ENCODE measurements at places on chromosomes 11 and 22. TPM values are rescaled to one million over a fixed set of nuclear protein-coding genes. Genes with fewer than 3 reads are reported as not detected.

GRCh38 chr11:14480716-14481115, 18.9 kb downstream of the COPB1 start:
- H3K4me3 ChIP-seq: no peak overlapping the region
- H3K36me3 ChIP-seq: peaks cover 36% of the 10 kb centered on the region
- peak overlapping the region; percentile 69 for H3K27ac ChIP-seq
- peaks cover 12% of the 10 kb centered on the region for H3K4me1 ChIP-seq
- DNase-seq: no peak

- peaks cover 5% of the 10 kb centered on the region for H3K27me3 ChIP-seq
- no peak overlapping the region for H3K4me3 ChIP-seq
- no peak overlapping the region for H3K27ac ChIP-seq
- H3K36me3 ChIP-seq: peaks cover 20% of the 10 kb centered on the region
- DNase-seq: no peak
Measured at GRCh38 chr22:36223504-36223903, 15.8 kb downstream of the APOL2 start.

ZNF215 gene
- total RNA-seq: 0.57 TPM

TENM4 gene
- total RNA-seq: not detected

DNA sequence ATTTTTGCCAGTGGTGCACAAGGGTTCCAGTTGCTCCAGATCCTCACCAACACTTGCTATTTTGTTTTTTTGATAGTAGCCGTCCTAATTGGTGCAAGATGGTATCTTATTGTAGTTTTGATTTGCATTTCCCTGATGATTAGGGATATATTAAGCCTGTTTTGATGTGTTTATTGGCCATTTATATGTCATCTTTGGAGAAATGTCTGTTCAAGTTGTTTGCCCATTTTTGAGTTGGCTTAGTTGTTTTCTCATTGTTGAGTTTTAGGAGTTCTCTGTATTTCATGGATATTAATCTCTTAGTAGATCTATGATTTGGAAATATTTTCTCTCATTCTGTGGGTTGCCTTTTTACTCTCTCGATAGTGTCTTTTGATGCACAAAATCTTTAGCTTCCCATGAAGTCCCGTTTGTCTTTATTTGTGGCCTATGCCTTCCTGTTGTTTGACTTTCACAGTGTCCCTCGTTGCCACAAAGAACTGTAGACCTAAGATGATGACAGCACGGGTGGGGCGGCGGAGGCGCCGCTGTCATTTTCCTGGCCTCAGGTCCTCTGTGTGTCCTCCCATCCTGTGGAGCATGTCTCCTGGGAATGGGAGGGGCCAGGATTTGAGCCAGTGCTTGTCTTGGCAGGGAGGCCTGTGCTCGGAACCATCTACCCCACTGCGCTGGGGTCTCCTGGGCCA, 33.5 kb downstream of the LRP5 start:
- DNase-seq: no peak
- H3K27me3 ChIP-seq: no peaks in the 10 kb centered on the region
- H3K4me3 ChIP-seq: no peak overlapping the region
- peaks cover 6% of the 10 kb centered on the region for H3K4me1 ChIP-seq
- no peaks in the 10 kb centered on the region for H3K36me3 ChIP-seq

MAPK11 gene
- total RNA-seq: 23.1 TPM

- no peaks in the 10 kb centered on the region for H3K27me3 ChIP-seq
- DNase-seq: no peak
- peaks cover 2% of the 10 kb centered on the region for H3K4me1 ChIP-seq
Measured at GRCh38 chr11:126048197-126048596, 14.5 kb downstream of the CDON start.

GRCh38 chr11:47533690-47534151, 19.2 kb downstream of the CELF1 start:
- no peak for DNase-seq
- no peak overlapping the region for H3K4me3 ChIP-seq
- H3K27ac ChIP-seq: no peak overlapping the region
- no peaks in the 10 kb centered on the region for H3K27me3 ChIP-seq

PPP2R5B gene
- total RNA-seq: 9.7 TPM

OR8D1 gene
- total RNA-seq: not detected

DNA sequence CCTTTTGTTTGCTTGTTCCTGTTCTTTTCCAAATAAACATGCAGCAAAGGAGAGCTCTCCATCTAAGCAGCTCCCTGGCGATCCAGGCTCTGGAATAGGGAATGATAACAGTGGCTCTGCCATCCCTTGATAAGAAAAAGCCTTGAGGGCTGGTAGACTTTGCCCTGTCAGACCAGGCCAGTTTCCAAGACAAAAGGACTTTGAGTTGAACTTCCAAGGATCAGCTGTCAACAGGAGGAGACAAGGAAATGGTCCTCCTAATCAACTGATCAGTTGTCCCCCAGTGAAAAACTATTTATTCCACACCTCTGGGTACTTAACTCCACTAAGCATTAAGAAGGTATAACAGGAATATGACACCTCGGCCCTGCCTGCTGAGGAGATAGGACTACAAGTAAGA, 127.8 kb downstream of the PARVA start:
- no peak overlapping the region for H3K27ac ChIP-seq
- no peak overlapping the region for H3K4me3 ChIP-seq
- no peaks in the 10 kb centered on the region for H3K27me3 ChIP-seq
- no peaks in the 10 kb centered on the region for H3K36me3 ChIP-seq

OR52J3 gene
- total RNA-seq: not detected

OR6T1 gene
- total RNA-seq: not detected

ARHGAP8 gene
- 0.88 TPM for total RNA-seq

DNA sequence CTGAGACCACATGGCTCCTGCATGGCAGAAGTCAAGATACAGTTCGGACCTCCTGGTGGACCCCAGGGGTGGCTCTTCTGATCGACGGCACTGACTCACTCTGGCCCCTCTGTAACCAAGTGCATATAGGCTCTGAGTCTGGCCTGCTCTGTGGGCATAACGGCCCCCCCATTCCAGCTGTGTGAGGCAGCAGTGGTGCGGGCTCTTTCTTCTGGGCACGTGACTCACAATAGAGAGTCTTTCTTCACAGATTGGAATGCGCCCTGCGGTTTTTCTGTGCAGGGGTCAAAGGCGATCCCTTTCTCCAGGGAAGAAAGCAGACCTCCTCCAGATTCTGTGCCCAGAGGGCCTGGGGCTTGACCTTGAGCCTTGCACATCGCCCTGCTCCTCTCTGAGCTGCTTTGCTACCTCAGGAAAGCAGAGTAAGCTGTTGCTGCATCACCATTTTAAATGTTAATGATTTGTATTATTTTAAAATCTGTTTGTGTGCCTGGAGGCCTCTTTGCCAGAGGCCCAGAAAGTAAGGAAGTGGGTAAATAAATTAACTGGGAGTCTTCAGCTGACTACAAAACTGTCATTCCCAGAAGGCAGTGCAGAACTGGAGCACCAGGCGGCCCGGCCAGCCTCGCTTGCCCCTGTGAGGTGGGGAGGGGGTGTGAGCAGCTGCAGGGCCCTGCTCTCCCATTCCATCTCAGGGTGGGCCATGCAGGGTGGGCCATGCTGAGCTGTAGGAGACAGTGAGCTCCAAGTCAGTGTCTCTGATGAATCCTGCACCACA, 199.0 kb downstream of the GRIK4 start:
- no peaks in the 10 kb centered on the region for H3K36me3 ChIP-seq
- H3K4me3 ChIP-seq: no peak overlapping the region
- H3K4me1 ChIP-seq: peaks cover 6% of the 10 kb centered on the region

DNA sequence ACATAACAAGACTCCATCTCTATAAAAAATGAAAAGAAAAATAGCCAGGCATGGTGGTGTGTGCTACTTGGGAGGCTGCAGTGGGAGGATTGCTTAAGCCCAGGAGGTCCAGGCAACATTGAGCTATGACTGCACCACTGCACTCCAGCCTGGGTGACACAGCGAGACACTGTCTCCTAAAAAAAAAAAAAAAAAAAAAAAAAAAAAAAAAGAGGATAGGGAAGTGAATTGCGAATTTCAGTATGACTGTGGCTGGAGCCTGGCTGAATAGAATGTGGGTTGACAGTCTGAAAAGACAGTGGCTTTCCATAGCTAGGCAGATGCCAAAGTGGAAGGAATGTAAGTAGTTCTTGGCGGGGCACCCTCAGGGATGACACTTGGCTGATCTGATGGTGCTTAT, 6.4 kb upstream of the LDHAL6A start:
- no peak overlapping the region for H3K4me3 ChIP-seq
- no peaks in the 10 kb centered on the region for H3K36me3 ChIP-seq
- H3K27me3 ChIP-seq: peaks cover 2% of the 10 kb centered on the region
- H3K4me1 ChIP-seq: no peaks in the 10 kb centered on the region
- no peak overlapping the region for H3K27ac ChIP-seq

PATE4 gene
- not detected for total RNA-seq

GRCh38 chr11:396511-396947, 2.5 kb downstream of the PKP3 start:
- H3K4me1 ChIP-seq: no peaks in the 10 kb centered on the region
- H3K4me3 ChIP-seq: no peak overlapping the region
- H3K36me3 ChIP-seq: no peaks in the 10 kb centered on the region
- H3K27me3 ChIP-seq: no peaks in the 10 kb centered on the region
- no peak for DNase-seq

- no peaks in the 10 kb centered on the region for H3K27me3 ChIP-seq
- peak; percentile 53 for DNase-seq
- peaks cover 28% of the 10 kb centered on the region for H3K4me1 ChIP-seq
- peak overlapping the region; percentile 77 for H3K27ac ChIP-seq
- peak overlapping the region; percentile 64 for H3K4me3 ChIP-seq
Measured at GRCh38 chr11:8913961-8914660, 3.1 kb downstream of the AKIP1 start.

- no peaks in the 10 kb centered on the region for H3K27me3 ChIP-seq
- no peak for DNase-seq
- H3K4me1 ChIP-seq: peaks cover 7% of the 10 kb centered on the region
- H3K36me3 ChIP-seq: no peaks in the 10 kb centered on the region
Measured at GRCh38 chr11:95434489-95435057, 203.6 kb upstream of the SESN3 start.

MYO7A gene
- total RNA-seq: 0.38 TPM

DNA sequence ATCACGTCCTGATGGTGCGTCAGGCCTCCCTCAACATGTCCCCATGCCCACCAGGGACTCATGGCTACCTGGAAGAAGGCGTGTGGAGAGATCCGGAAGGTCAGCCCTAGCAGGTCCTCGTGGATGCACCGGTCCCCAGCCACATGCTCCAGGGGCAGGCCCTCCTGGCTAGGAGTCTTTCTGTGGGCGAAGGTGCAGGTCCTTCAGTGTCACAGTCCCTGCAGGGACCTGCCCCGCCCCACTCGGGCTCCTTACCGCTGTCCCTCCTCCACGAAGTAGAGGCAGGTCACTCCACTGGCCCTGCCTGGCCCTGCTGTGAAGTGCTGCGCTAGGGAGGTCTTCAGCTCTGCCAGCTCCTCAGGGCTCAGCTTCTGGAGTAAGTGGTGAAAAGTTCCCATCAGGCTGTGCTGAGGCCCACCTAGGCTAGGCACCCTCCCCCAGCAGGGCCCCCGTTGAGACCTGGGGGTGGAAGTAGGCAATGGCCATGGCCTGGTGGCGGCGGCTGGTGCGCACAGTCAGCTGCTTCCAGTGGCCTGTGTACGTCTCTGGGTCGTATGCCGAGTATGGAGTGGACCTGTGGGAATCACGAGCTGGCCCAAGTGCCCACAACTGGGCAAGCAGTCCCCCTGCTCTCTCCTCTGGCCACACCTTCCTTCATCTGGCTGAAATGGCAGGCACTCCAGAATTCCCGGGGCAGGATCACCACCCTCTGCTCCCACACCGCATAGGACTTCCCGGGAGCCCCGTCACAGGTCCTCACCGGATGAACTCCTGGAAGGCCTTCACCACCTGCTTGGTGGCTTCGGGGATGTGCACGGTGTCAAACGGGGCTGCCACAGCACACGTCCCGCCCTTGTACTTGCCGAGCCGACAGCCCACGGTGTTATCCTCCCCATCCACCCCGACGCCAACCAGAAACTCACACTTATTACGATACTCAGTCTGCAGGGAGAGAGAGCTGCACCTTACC, 1.1 kb upstream of the RANBP1 start:
- no peaks in the 10 kb centered on the region for H3K27me3 ChIP-seq
- H3K4me1 ChIP-seq: peaks cover 32% of the 10 kb centered on the region
- H3K4me3 ChIP-seq: peak overlapping the region; percentile 52
- DNase-seq: no peak

DNA sequence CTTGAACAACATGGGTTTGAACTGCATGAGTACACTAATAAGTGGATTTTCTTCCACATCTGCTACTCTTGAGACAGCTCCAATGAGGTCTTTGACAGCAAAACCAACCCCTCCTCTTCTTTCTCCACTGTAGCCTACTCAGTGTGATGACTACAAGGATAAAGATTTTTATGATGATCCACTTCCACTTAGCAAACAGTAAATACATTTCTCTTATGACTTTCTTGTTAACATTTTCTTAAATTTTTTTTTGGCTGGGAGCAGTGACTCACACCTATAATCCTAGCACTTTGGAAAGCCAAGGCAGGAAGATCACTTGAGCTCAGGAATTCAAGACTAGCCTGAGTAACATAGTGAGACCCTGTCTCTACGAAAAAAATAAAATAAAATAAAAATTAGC, 9.9 kb upstream of the EIF4G2 start:
- H3K27ac ChIP-seq: no peak overlapping the region
- H3K4me1 ChIP-seq: peaks cover 6% of the 10 kb centered on the region
- H3K4me3 ChIP-seq: no peak overlapping the region
- peaks cover 1% of the 10 kb centered on the region for H3K36me3 ChIP-seq

DNA sequence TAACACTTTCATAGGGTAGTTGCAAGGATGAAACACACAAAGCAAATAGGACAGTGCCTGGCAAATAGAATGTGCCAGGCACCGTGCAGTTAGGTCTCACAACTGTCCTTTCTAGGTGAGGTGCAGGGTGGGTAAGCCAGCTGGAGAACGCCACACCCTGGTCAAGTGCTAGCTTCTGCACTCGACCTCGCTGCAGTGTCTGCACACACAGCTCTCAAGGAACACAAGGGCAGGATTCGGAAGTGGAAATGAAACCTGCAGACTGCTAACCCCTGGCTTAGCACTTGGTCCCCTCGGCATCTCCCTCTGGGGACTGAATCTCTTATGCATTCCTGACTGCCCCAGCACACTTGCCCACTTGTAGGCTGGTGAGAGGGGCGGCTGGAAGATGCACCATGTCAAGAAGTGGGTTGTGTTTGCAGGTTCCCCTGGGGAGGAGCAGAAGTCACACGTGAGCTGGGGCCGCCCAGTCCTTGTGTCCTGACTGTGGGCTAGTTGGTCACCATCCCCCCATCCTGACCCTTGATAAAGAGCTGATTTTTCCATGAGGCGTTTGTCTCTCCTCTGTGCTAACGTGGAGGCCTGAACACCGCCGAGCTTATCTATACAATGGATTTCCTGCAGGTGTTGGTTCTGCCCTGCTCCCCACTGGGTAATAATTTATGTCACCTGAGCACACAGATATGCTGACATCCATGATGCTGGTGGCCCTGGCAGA, 89.0 kb downstream of the MICAL2 start:
- H3K27me3 ChIP-seq: no peaks in the 10 kb centered on the region
- H3K4me3 ChIP-seq: peak overlapping the region; percentile 95
- peaks cover 66% of the 10 kb centered on the region for H3K36me3 ChIP-seq
- peak; percentile 49 for DNase-seq

MMP7 gene
- total RNA-seq: not detected
